CD4-positive, alpha-beta T cell (primary cell): ENCODE measurements at places on chromosomes 6 and 20. TPM values are rescaled to one million over a fixed set of nuclear protein-coding genes. Genes with fewer than 3 reads are reported as not detected.

Gene OR2H1
- total RNA-seq, result not detected

Gene SCRT2
- not detected for total RNA-seq

Gene PERP
- total RNA-seq, result 1.3 TPM

DNA sequence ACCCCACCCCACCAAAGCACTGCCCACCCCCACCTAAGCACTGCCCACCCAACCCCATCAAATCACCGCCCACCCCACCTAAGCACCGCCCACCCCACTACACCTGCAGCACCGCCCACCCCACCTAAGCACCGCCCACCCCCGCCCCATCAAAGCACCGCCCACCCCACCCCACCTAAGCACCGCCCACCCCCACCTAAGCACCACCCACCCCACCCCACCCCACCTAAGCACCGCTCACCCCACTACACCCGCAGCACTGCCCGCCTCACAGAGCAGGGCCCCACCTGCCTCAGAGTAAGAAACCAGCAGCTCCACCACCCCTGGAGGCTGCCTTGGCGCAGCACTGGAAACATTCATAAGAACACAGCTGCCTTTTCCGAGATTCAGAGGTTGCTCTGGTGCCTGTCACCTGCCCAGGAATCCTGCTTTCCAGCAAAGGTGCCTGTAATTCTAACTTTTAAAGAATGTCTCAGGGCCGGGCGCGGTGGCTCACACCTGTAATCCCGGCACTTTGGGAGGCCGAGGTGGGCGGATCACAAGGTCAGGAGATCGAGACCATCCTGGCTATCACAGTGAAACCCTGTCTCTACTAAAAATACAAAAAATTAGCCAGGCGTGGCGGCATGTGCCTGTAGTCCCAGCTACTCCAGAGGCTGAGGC, 148.2 kb downstream of the BMP7 start:
- no peak for DNase-seq
- no peaks in the 10 kb centered on the region for H3K36me3 ChIP-seq
- no peak overlapping the region for H3K27ac ChIP-seq
- no peak overlapping the region for H3K4me3 ChIP-seq
- H3K27me3 ChIP-seq, result no peaks in the 10 kb centered on the region
- H3K4me1 ChIP-seq, result no peaks in the 10 kb centered on the region

- H3K4me3 ChIP-seq, result no peak overlapping the region
- H3K27ac ChIP-seq, result no peak overlapping the region
- no peaks in the 10 kb centered on the region for H3K4me1 ChIP-seq
- peaks cover 3% of the 10 kb centered on the region for H3K27me3 ChIP-seq
- DNase-seq, result no peak
Observed at GRCh38 chr6:14804001-14804784, 441.7 kb upstream of the JARID2 start.

- H3K36me3 ChIP-seq, result no peaks in the 10 kb centered on the region
- no peak overlapping the region for H3K27ac ChIP-seq
- H3K4me1 ChIP-seq, result peaks cover 8% of the 10 kb centered on the region
- DNase-seq, result no peak
- no peak overlapping the region for H3K4me3 ChIP-seq
Observed at GRCh38 chr6:157253699-157254098, 69.6 kb downstream of the TMEM242 start.
